ENCODE measurements at places on chromosomes 13 and 19. TPM values are rescaled to one million over a fixed set of nuclear protein-coding genes. Genes with fewer than 3 reads are reported as not detected.

The IRF3 gene
- 85.8 TPM for total RNA-seq

The C13orf42 gene
- total RNA-seq = not detected

The PLEKHA4 gene
- total RNA-seq = 10.0 TPM

The ZNF850 gene
- total RNA-seq = 0.72 TPM

The SOX1 gene
- total RNA-seq = not detected

The MEDAG gene
- total RNA-seq = 0.33 TPM

The CBY2 gene
- total RNA-seq = not detected

The ZNF568 gene
- 12.8 TPM for total RNA-seq

The ZNF581 gene
- 30.4 TPM for total RNA-seq

The NFIC gene
- 45.4 TPM for total RNA-seq

The TPTE2 gene
- total RNA-seq = not detected

The STARD13 gene
- total RNA-seq = 10.8 TPM

Data from mammary epithelial cell (primary cell).